Stimulated activated CD4-positive, alpha-beta T cell treated with anti-CD3 and anti-CD28 coated beads, Interleukin-12 subunit alpha, Interleukin-12 subunit beta, amount 100 ng/mL, for 24 hours (primary cell): ENCODE measurements at places on chromosomes 4 and X.

- DNase-seq: no peak
Observed at GRCh38 chr4:1763550-1764080, 29.5 kb upstream of the FGFR3 start.

GRCh38 chr4:184421533-184422155 lies 52.7 kb downstream of the IRF2 start:
- no peak for DNase-seq

GRCh38 chr4:170306208-170306607 lies 216.5 kb upstream of the AADAT start:
- DNase-seq: no peak

- DNase-seq: no peak
Observed at GRCh38 chr4:7107166-7107905, 39.5 kb upstream of the GRPEL1 start.
